Pulmonary artery endothelial cell (primary cell): ENCODE measurements at places on chromosomes 11 and 22. TPM values are rescaled to one million over a fixed set of nuclear protein-coding genes. Genes with fewer than 3 reads are reported as not detected.

The RAG2 gene
- not detected in 2 replicates for total RNA-seq

The BIK gene
- total RNA-seq: 0.46 and 0.74 TPM in 2 replicates

The BARX2 gene
- not detected in 2 replicates for total RNA-seq

The MS4A4A gene
- not detected in 2 replicates for total RNA-seq

The DMC1 gene
- 2.2 and 3.1 TPM in 2 replicates for total RNA-seq

The MMP13 gene
- not detected in 2 replicates for total RNA-seq

The OR10A2 gene
- total RNA-seq: not detected in 2 replicates

The RBFOX2 gene
- 151 TPM in 2 replicates for total RNA-seq
